RPMI7951 (cell line): ENCODE measurements at places on chromosomes 2 and 18. TPM values are rescaled to one million over a fixed set of nuclear protein-coding genes. Genes with fewer than 3 reads are reported as not detected.

Gene IL1A
- total RNA-seq, result 1.9 and 2.3 TPM in 2 replicates

Gene STAM2
- 31.2 and 36.4 TPM in 2 replicates for total RNA-seq

Gene SKOR2
- total RNA-seq, result not detected in 2 replicates

Gene ANKRD62
- not detected in 2 replicates for total RNA-seq

Gene SLC9A4
- total RNA-seq, result not detected in 2 replicates
